ENCODE measurements at places on chromosomes 3 and 15. TPM values are rescaled to one million over a fixed set of nuclear protein-coding genes. Genes with fewer than 3 reads are reported as not detected.
A peak's percentile ranks its signal among the peaks of the same experiment; 100 is the strongest.

Gene TRAT1
- total RNA-seq = not detected

Gene LRRK1
- total RNA-seq = 12.2 TPM

Gene ADAMTS9
- total RNA-seq = 1.8 TPM

Gene VEPH1
- total RNA-seq = 34.7 TPM

Gene SPTBN5
- total RNA-seq = 0.26 TPM

Gene USP8
- total RNA-seq = 37.8 TPM

Gene MAN2A2
- total RNA-seq = 18.2 TPM

Gene MKRN2OS
- not detected for total RNA-seq

Gene CLEC3B
- 56.3 TPM for total RNA-seq

Gene TICRR
- 1.2 TPM for total RNA-seq

- DNase-seq = no peak
Measured at GRCh38 chr3:12999147-13000140, 73.8 kb downstream of the IQSEC1 start.

DNA sequence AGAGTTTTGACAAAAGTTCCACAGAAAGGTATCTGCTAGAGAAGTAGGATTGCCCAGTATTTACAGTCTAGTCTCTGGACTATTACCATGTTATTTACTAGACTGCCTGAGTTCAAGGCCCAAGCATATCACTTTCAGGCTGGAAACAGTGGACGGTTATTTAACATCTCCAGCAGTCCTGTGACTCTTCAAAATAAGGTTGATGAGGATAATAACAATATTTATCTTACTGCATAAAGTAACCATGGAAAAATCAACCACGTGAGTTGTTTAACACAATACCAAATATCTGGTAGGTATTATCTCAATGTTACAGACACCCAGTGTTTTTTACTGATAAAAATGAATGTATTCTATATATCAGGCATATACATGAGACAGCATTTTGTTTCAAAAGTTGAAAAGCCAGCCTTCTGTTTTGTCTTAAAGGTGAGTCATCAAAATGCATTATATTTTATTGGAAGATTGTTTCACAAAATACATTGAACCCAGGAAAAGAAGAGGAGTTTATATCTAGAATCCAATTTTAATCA, 535.8 kb downstream of the TBL1XR1 start:
- DNase-seq = no peak

DNA sequence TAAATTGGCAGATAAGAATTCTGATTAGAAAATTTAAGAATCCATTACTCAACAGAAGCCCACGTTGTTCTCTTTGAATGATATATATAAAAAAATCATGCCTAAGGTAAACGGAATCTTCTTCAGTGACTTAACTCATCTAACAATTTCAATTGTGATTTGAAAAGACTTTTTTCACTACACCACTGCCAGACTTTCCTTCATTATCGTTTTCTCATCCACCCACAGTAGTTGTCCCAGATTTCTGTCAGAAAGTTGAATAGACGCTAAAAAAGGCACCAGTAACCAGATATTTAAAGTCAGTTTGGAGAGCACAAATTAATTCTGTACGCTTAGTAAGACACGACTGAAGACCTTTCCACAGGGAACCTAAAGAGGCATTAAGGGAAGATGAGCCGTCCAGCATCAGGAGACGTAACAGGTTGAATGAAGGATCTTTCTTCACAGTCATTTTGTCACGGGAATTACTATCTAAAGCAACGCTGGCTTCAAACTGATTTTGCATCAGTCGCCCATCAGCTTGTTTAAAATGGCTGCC, 1.3 kb downstream of the HIGD1A start:
- DNase-seq = no peak

DNA sequence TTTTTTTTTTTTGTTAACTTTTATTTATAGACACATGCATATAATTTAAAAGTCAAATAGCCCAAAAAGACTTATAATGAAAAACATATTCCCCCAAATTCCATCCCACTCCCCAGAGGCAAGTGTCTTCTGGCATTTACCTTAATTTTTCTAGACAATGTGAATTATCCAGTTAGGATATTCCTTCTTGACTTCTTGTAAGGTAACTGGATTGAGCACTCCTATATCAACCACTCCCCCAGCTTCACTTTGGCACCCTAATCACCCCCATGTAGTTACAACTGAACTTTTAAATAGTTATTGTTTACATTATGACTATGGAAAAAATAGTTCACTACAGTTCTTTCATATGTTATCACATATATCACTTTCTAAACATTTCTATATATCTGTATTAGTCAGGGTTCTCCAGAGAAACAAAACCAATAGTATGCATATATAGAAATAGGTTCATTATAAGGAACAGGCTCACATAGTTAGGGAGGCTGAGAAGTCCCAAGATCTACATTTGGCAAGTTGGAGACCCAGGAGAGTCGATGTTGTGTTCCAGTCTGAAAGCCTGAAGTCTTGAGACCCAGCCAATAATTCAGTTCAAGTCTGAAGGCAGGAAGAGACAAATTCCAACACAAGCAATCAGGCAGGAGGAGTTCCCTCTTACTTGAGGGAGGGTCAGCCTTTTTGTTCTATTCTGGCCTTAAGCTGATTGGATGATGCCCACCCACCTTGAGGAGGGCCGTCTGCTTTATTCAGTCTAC, 175.8 kb downstream of the THSD4 start:
- DNase-seq = no peak

DNA sequence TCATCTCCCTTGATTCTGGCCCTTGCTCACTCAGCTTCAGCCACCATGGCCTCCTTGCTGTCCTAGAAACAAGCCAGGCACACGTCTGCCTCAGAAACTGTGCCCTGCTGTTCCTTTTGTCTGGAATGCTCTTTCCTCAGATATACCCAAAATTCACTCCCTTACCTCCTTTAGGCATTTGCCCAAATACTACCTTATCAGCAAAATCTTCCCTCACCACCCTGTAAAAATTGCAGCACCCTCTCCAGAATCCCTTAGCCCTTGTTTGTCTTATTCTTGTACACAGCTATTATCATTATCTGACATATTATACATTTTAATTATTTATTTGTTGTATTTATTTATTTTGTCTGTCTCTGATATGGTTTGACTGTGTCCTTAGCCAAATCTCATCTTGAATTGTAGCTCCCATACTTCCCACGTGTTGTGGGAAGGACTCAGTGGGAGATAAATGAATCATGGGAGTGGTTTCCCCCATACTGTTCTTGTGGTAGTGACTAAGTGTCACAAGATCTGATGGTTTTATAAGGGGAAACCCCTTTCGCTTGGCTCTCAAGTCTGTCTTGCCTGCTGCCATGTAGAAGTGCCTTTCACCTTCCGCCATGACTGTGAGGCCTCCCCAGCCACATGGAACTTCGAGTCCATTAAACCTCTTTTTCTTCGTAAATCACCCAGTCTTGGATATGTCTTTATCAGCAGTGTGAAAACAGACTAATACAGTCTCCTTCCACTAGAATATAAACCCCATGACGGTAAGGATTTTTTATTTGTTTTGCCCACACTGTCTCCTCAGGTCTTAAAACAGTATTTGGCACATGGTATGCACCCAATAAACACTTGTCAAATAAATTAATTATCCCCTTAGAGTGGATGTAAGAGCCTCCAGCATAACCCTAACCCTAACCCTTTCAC, 60.0 kb upstream of the STT3B start:
- peak; percentile 18 for DNase-seq

DNA sequence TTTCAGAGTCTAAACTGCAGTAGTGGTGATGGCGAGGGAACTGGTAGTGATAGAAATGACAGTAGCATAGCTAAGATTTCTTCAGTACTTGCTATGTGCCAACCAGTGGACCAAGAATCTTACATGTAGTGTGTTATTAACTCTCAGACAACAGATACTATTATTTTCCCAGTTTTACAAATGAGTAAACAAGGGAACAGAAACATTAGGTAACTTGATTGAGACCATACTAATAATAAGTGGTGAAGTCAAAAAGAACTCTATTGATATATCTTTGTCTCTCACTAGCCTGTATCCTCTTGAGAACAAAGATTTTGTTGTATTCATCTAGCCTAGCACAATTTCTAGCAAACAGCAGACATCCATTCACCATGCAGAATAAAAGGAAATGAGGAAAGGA, 250.1 kb downstream of the ZBTB20 start:
- DNase-seq = no peak

DNA sequence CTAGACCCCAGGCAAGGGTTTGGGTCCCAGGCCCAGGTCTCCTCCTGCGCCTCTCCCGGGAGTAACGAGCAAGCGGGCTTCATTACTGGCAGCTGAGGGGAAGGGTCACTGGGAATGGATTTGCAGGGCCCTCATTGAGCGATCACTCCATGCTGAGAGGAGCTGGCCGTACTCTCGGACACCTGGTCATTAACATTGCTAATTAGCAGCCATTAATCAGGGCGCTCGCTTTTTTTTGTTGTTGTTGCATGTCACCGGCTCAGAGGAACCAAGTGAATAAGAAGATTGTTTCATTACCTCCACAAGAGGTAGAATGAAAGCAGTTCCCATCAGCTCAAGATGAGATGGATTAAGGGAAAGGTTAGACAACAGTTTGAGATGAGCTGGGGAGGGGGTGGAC, 293.0 kb upstream of the ATP11B start:
- no peak for DNase-seq

- no peak for DNase-seq
Measured at GRCh38 chr3:154801729-154802128, 278.4 kb upstream of the MME start.

DNA sequence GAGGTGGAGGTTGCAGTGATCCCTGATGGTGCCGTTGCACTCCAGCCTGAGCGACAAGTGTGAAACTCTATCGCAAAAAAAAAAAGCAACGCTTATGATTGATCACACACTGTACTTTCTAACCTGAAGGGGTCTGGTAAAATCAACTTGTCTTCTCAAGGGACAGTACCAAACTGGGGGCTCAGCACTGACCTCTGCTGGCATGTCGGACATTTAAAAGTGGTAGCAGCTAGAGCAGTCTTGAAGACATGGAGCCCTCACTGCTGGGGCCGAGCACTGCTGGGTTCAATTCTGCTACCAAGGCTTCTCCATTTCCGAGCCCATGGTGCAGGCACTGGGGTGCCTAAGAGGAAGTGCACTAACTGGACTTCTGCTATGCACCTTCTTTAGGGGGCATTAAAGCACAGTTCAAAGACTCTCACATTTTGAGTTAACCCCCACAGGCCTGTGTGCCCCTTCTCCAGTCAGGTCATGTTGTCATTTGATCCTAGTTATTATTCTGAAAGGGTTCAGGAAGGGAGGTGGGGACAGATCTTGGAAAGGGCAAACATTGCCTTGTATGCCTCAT, 26.4 kb upstream of the LAMP3 start:
- DNase-seq = no peak

DNA sequence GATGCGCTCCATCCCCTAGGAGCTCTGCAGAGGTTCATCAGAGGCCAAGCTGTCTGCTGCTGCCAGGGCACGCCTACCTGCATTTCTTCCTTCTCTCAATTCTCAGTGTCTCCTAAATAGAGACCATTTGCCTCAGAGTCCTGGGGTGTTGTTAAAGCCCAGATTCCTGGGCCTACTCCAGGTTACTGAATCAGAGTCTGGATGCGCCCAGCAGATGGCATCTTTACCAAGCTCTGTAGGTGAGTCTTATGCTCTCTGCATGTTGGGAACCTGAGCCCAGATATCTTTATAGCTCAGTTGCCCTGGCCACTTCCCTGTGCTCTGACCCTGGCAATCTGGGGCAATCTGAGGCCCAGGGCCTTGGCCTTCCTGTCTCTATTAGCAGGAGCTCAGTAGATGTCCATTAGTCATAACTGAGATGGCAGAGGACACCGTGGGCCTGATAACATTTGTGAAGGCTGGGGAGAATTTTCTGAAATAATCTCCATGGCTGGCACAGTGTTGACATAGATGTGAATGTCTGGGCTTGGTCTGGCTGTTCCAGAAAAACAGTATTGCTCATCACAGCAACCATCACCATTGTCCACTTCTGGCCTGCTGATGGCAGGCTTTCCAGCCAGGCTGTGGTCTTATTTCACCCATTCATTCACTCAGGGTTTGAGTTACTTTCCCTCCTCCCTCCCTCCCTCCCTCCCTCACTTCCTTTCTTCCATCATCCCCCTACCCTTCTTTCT, 13.3 kb upstream of the RBP1 start:
- no peak for DNase-seq

- DNase-seq = no peak
Measured at GRCh38 chr3:185058796-185059195, 94.1 kb downstream of the C3orf70 start.

GRCh38 chr3:21835264-21835663, 84.3 kb upstream of the ZNF385D start:
- peak; percentile 58 for DNase-seq

DNA sequence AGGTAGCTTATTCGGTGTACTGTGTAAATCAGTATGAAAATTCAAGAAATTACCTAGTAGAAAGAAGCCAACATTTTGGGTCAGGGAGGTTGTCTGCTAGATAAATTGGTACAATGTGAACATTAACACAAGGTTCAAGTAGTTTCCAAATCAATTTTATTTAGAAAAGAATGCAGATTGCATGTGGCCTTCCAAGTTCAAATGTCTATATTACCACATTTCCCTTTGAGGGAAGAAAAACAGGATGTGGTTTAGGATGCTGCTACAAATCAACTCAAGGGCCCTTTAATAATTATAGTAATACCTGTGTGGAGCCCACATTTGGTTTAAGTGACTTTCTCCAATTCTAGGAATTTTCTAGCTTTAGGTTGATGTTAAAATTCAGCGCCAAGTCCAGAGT, 57.5 kb downstream of the CADPS start:
- no peak for DNase-seq

- DNase-seq = no peak
Measured at GRCh38 chr3:32791833-32792232, 26.0 kb upstream of the TRIM71 start.

DNA sequence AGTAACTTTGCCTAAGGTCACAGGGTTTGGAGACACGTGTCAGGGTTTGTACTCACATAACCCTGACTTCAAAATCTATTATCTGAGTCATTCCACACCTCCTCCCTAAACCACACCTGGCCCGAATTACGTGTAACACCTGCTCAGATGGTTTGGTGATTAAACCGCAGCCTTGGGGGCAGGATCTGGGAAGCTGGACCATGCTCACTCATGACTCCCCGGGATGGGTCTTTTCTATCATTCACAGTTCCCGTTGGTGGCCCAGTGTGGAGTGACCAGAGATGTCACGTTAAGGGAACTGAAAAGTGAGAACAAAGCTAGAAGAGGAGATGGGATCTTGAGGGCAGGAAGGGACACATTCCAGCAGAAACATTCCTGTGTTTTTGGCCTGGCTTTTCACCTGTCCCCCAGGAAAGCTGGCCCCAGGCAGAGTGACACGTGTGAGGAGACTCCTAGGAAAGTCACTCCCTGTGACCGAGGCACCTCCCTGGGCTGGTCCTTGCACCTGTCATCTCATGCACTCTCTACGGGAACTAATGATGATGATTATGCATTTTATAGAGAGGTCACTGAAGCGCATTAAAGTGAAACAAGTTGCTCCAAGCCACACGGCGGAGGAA, 75.4 kb upstream of the POMGNT2 start:
- DNase-seq = no peak

DNA sequence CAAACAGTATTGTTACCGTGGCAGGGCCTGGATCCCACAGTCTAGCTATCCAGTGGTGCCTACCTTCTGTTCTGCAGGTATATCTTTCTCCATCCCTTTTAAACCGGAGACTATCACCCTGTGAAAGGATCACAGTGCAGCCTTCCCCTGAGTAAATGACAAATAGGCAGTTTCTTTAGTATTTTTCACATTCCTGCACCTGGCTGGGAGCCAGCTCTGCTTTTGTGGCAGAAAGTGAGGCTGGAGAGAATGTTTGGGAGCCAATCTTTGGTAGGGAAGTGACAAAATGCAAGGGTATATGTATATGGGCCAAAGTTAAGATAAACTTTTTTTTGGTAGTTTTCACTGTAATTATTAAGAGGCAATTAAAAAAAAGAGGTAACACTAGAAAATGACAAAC, 54.8 kb downstream of the ARHGEF26 start:
- DNase-seq = no peak

- peak; percentile 21 for DNase-seq
Measured at GRCh38 chr3:146747928-146748327, 142.8 kb upstream of the PLSCR5 start.

Measured in fibroblast of lung (primary cell).